Spleen (tissue), 13 donors: ENCODE measurements at places on chromosomes 5 and 9.

DNA sequence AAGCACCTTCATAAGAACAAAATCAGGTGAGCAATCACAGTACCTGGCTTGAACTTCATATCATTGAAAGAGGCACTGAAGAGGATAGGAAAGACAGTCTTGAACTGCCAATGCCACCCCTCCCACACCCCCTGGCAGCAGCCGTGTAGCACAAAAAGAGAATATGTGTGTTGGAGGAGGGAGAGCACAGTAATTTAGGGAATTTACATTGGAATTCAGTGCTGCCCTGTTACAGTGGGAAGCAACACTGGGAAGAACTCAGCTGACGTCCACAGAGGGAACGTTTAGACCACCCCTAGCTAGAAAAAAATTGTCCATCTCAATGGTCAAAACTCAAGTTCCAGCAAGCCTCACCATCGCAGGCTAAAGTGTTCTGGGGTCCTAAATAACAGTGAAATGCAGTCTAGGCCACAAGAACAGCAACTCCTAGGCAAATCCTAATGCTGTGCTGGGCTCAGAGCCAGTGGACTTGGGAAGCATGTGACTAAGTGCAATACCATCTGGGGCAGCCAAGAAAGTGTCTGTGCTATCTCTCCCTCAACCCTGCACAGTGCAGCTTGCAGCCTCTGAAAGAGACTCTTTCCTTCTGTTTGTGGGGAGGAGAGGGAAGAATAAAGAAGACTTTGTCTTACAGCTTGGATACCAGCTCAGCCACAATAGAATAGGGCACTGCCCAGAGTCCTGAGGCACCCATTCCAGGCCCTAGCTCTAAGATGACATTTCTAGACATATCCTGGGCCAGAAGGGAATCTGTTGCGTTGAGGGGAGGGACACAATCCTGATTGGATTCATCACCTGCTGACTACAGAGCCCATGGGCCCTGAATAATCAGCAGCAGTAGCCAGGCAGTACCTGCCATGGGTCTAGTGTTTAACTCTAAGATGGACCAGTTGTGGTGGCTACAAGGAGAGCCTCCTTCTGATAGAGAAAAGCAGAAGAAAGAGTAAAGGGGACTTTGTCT lies 62.1 kb upstream of the VLDLR start:
- no peak for DNase-seq

DNA sequence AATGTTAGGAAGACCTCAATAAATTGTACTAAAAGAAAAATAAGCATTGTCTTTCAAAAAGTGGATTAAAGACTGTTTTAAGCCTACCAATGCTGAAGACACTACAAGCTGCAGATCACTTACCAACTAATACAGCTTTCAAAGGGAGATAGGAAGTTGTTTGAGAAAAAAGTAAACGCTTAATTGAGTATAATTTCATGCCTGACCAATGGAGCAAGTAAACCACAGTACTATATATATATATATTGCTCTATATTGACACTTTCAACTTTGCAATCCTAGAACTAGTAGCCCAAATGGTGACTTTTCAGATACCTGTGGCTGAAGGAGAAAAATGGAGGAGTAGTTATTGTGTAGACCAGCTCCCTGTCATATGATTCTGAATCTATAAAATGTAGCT lies 85.7 kb downstream of the FREM1 start:
- DNase-seq, result no peak

DNA sequence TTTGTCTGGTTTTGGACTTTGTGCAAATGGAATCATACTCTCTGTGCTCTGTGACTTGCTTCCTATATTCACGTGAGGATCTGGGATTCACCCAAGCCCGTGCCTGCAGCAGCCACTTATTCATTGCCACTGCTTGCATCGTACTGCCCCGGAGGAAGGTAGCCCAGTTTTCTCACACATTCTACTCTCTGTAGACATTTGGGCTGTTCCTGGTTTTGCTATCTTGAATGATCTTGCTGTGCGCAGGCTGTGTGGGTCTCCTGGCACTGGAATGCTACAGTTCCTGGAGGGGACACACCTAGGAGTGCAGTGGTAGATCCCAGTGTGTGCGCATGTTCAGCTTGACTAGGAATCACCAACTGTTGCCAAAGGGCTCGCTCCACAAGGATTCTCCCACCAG lies 99.2 kb upstream of the BOD1 start:
- DNase-seq, result no peak

DNA sequence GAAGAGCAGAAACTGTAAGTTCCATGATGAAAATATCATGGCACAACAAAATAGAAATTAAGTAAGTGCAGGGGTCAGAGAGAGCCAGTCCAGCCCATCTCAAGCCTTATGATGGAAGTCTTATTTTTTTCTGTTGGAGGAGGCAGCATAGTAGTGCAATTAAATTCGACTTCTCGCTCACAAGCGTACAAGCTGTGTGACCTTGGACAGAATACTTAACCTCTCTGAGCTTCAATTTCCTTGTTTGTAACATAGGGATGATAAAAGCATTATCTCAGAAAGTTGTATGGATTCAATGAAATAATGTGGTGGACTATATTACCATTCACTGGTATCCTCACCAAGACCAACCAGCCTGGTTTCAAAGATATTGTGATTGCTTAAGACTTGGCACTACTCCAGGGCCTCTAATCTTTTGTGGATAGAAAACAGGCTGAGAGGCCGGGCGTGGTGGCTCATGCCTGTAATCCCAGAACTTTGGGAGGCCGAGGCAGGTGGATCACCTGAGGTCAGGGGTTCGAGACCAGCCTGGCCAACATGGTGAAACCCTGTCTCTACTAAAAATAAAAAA lies 26.8 kb upstream of the MVB12B start:
- DNase-seq, result no peak

DNA sequence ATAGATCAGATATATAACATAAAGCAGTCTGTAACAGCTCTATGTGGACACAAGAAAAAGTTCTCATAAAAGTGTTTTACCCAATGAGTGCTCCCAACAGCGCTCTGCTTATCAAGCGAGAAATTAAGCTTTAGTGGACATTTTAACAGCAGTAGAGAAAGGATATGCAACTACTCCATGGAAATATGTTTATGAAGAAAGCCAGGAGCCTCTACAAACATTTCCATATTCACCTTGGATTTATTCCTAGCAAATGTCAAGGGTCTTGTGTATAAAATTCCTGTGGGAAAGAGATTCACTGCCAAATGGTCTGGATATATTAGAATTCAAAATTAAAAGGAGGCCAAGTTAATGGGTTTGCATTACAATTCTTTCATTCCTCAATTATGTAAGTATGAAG lies 66.5 kb downstream of the DTWD2 start:
- no peak for DNase-seq

GRCh38 chr9:76400534-76401096 lies 6.4 kb upstream of the RFK start:
- DNase-seq, result no peak

GRCh38 chr9:21967702-21968101 lies 26.5 kb downstream of the CDKN2A start:
- no peak for DNase-seq

GRCh38 chr5:26245321-26245720 lies 793.1 kb downstream of the CDH9 start:
- no peak for DNase-seq

GRCh38 chr9:89740722-89741121 lies 135.9 kb downstream of the GADD45G start:
- peak; percentile 84 for DNase-seq

- peak; percentile 98 for DNase-seq
Observed at GRCh38 chr9:76394195-76394959, at the start of gene RFK. RFK (minus strand) TSS chr9:76394426; CDS start chr9:76394171, 255 bp downstream.

GRCh38 chr5:147565524-147565923 lies 55.7 kb upstream of the DPYSL3 start:
- no peak for DNase-seq

- no peak for DNase-seq
Observed at GRCh38 chr5:54295651-54296276, 14.6 kb downstream of the ARL15 start.

- DNase-seq, result peak; percentile 83
Observed at GRCh38 chr9:33161011-33161588, 6.0 kb downstream of the B4GALT1 start.

- DNase-seq, result peak; percentile 75
Observed at GRCh38 chr5:10505517-10506095, 58.3 kb upstream of the ANKRD33B start.

DNA sequence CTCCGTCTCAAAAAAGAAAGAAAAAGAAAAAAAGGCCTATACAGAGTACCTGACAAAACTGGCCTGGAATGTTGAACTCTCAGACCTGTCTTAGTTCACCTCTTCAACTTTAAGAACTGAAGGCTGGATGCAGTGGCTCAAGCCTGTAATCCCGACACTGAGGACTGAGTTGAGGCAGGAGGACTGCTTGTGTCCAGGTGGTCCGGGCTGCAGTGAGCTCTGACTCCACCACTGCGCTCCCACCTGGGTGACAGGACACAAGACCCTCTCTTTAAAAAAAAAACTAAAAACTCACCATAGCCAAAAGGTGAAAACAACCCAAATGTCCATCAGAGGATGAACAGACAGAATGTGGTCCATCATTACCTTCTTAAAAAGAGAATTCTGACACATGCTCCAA lies 6.4 kb downstream of the MRPL41 start:
- no peak for DNase-seq

DNA sequence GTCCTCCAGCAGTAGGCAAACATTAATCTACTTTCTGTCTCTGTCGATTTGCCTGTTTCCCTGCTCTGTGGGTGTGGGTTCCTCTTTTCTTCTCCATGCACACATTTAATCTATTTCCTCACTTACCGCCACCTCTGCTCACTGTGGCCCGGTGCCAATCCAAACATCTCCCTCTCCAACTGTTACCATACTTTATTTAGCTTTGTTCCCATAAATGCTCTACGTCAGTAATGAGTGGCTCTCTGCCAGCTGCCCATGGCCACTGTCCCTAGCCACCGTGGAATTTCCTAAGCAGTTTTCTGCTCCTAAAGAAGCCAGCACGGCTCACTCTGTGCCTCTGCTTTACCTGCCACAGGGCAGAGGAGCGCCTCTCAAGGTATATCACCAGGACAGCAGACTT lies 19.5 kb upstream of the GOLPH3 start:
- peak; percentile 66 for DNase-seq

GRCh38 chr9:16970321-16970720 lies 99.9 kb upstream of the BNC2 start:
- DNase-seq, result no peak

DNA sequence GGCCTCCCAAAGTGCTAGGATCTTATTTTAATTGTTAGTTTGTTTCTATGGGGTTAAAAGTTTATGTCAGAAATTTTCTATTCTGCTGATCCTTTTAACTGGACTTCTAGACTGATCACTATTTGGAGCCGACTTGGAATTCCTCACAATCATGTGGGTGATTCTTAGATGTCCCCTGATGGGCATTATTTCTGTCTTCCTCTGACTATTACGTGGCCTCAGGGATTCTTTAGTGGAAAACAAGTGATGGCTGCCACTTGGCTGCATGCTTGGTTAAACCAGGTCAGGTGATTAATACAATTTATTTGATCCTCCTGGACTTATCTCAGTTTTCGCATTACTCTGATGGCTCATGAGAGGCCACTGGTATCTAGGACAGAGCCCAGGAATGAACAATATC lies 32.2 kb upstream of the OR2S2 start:
- DNase-seq, result no peak

DNA sequence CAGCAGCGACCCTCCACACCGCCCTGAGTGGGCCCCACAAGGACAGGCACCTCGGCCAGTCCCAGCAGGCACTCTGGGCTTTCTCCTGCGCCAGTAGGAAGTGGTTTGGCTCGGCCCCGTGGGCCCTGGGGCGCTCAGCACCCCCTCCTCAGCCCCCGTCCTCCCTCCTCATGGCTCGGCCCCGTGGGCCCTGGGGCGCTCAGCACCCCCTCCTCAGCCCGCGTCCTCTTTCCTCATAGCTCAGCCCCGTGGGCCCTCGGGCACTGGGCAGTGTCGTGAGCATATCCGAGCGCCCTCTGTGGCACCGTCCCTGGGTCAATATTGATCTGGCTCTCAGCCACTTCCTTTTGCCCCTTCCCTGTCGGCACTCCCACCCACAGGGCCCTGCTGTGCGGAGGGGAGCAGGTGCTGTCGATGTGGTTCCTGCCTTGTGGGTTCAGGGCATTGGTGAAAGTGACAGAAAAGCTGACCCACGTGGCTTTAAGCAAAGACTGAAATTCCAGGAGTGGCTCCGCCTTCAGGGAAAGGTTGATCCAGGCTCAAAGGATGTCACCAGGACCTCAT lies 5.5 kb upstream of the SCGB3A1 start:
- DNase-seq, result no peak

GRCh38 chr9:18544456-18544855 lies 70.5 kb downstream of the ADAMTSL1 start:
- DNase-seq, result no peak

DNA sequence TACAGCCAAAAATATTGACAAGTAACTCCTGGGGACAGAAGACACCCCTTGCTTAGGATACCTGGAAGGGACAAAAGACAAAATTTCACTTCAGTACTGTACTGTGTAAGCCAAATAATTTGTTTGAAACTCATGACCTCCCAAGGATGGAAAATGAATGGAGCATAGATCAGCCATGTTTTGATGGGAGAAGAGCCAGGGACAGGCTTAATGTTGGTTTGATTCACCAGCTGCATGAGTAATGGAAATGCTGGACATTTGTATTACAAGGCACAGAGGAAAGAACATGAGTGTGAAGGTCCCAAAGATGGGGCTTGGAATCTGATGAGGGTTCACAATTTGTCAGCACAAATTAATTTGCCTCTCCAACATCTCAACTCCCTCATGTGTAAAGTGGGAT lies 122.8 kb downstream of the ENC1 start:
- DNase-seq, result no peak

DNA sequence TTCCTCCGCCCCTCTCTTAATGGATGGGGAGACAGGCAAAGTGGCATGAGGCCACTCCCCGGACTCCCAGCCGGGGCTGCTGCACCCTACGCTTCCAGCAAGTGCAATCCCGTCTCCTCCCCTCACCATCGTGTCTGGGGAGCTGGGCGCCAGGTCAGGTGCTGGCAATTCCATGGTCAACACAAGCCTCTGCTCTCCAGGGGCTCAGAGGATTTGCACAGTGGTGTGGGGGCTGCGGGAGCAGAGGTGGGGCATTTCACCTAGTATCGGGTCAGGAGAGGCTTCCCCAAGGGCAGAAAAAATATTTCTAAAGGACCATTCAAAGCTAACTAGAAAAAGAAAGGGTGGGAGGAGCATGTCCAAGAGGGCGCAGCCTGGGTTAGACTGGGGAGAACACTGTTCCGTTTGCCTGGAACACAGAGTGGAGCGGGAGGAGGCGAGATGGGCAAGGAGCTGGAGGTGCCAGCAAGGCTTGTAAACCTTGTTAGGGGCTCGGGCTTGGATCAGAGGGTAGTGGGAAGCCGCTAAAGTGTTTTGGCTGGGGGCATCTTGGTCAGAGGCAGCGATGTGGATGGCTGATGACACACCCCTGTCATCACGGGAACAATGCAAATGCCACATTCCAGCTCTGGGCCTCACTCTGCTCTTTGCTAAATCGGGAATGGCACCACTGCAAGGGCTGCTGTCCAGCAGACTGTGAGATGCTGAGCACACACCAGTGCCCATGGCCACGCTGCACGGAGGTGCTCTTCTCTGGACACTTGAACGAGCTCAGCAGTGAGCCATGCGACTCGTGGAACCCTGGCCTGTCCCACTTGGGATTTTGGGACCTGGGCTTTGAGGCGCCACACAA lies 191.7 kb downstream of the CDK5RAP2 start:
- no peak for DNase-seq
